ENCODE measurements at places on chromosomes 7 and 10.
A peak's percentile ranks its signal among the peaks of the same experiment; 100 is the strongest.

GRCh38 chr10:27241010-27241651 is 534 bp upstream of the ACBD5 start:
- DNase-seq, result peak; percentile 53

- DNase-seq, result no peak
These were observed 99.7 kb upstream of the IFRD1 start for GRCh38 chr7:112350585-112350984.

DNA sequence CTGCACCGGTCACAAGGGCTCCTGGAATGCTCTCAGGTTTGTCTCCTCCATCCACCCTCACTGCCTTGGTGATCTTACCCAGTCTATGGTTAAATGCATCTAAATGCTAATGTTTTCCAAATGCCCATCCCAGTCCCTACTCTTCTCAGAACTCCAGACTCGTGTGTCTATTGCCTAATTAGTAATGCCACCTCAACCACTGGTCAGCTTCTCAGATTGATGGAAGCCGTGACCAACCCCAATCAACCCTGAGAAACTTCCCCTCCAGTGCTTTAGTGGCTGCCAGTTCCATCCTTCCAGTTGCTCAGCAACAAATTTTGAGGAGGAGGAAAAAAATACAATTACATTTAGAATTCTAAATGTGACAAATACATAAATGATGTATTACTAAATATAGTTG is 18.6 kb downstream of the NUDCD3 start:
- no peak for DNase-seq

DNA sequence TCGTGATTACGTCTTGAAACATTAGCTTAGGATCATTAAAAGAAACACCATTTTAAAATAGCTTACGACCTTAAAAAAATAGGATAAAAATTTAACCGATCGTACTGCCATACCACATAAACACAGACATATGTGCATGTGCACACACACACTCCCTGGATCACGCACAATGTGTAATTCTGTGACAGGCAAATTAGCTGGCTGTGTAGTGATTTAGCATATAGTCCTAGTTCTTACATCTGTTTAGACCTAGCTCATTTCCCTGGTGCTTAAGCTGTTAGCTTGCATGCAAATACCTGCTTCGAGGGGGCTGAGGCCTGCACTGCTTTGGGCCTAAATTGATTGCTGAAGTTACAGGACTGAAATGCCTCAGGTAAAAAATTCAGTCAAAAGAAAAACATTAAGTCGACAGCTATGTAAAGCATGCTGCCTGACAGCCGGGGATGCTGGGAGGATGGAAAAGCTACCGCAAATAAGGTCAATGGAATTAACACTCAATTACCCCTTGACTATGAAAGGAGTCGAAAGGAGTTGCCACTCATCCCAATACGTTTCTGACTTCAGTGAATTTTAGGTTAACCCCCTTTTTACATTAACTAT is 267.1 kb upstream of the FZD8 start:
- no peak for DNase-seq

GRCh38 chr7:15490291-15490690 is 71.5 kb downstream of the AGMO start:
- DNase-seq, result no peak

GRCh38 chr7:114823290-114823689 is 98.6 kb upstream of the MDFIC start:
- DNase-seq, result no peak

DNA sequence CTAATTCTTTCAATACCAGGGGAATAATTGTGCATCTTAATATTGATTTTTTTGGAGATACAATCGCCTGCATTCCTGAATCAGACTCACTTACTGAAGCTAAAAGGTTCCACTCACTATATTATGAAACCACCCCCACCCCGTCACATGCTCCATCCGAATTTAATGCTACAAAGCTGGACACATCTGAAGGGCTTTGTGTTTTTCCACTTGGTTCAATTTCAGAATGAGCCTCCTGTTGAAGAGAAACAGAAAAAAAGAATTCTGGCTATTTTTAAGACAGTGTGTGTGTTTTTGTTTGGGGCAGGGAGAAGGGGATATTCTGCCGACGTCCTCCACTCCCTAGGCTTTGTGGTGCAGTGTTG is 165.5 kb upstream of the TBX20 start:
- no peak for DNase-seq

DNA sequence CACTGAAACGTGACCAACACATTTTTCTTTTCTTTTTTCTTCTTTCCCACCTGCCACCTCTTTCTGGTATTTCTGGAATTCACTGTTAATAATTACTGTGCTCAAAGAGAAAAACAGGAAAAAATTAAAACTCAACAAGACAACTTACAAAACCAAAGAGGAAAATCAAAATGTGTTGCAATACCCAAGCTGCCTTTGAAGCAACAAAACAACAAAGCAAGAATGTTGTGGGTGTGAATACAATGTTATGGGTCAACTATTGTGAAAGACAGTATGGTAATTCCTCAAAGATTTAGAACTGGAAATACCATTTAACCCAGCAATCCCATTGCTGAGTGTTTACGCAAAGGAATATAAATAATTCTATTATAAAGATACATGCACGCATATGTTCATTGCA is 415.1 kb downstream of the GFRA1 start:
- no peak for DNase-seq

GRCh38 chr10:102280397-102281101 is 35.2 kb downstream of the GBF1 start:
- no peak for DNase-seq

DNA sequence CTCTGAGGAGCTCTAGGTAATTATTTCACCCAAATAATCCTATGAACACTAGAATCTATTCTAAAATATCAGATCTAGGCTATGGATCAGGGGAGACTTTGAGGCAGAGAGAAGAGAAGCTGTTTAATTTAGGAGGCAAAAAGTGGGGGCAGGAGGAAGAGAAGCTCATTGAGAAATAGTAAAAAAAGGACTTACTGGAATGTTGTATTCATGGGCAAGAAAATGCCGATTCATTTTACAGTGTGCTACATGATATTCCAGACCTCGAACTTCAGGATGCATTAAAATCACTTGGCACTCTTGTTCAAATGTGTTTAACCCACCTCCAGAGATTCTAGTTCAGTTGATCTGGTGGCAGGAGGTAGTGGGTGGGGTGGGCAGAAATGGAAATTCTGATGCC is 109.5 kb upstream of the ITGB1 start:
- DNase-seq, result no peak

DNA sequence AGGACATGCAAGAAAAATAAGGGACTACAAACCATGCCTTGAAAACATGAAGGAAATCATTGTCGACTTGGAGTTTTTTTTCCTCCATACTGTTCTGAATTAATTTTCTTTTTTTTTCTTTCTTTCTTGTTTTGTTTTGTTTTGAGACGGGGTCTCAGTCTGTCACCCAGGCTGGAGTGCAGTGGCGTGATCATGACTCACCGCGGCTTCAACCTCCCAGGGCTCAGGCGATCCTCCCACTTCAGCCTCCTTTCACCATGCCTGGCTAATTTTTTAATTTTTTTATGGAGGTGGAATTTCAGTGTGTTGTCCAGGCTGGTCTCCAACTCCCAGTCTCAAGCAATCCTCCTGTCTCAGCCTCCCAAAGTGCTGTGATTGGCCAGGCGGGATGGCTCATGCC is 11.6 kb downstream of the UCMA start:
- DNase-seq, result no peak

DNA sequence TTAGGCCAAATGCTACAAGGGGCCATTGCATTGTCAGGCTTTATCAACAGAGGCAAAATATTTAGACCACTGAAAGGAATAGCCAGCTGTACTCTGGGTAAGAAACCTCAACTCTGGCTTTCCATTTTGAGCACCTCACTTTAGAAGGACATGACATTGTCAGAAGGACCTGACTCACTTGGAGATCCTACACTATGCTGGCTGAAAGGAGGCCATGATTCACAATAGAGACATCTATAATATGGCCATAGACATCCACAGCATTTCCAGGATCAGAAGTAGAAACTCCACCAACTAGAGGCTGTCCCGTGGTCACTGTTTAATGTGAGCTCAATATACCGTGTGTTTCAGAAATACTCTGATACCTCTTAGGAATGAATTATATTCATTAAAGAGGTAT is 140.9 kb downstream of the BTAF1 start:
- DNase-seq, result no peak

DNA sequence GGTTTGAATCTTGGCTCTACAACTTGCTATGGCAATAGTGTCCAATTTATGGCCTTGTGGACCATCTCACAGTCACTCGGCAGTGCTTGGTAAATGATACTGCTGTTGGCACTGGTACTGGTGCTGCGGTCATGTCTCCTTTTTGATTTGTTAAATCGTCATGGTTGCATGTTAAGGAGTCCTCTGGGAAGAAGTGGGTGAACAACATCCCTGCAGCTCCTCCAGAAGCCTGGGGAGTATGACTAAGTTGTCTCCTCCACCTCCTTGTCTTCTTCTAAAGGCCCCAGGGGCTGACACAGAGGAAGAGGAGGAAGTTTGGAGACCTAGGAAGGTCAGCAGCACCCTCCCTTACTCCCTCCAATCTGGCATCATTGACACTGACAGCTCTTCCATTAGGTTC is 8.5 kb downstream of the ITPRIP start:
- DNase-seq, result no peak

- no peak for DNase-seq
These were observed 4.1 kb downstream of the FBXO24 start for GRCh38 chr7:100590077-100590737.

DNA sequence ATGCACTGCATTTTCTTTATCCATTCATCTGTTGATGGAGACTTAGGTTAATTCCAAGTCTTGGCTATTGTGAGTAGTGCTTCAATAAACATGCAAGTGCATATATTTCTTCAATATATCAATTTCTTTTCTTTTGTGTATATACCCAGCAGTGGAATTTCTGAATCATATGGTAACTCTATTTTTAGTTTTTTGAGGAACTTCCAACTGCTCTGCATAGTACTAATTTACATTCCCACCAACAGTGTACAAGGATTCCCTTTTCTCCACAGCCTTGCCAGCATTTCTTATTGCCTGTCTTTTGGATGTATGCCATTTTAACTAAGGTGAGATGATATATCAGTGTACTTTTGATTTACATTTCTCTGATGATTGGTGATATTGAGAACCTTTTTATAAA is 145.2 kb downstream of the LYZL1 start:
- no peak for DNase-seq

GRCh38 chr10:99788598-99789256 is 6.3 kb downstream of the ABCC2 start:
- no peak for DNase-seq

DNA sequence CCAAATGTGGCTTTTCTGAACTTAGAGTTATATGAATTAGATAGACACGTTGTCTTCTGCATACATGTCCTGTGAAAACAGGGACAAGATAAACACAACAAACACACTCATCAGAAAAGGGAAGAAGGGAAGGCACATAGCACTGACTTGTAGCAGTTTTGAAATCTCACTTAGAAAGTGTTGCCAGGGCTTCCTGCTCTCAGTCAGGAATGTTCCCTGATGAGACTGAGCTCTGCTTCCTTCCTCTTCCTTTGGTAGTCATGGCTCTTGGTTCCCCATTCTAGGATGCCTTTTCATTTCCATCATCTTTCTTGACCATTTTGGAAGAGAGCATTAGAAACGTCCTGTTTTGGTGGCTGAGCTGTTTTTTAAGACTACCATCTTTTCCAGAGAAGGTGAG is 233.8 kb upstream of the LYZL1 start:
- DNase-seq, result no peak

GRCh38 chr7:46853451-46853850 is 728.5 kb downstream of the TNS3 start:
- no peak for DNase-seq

DNA sequence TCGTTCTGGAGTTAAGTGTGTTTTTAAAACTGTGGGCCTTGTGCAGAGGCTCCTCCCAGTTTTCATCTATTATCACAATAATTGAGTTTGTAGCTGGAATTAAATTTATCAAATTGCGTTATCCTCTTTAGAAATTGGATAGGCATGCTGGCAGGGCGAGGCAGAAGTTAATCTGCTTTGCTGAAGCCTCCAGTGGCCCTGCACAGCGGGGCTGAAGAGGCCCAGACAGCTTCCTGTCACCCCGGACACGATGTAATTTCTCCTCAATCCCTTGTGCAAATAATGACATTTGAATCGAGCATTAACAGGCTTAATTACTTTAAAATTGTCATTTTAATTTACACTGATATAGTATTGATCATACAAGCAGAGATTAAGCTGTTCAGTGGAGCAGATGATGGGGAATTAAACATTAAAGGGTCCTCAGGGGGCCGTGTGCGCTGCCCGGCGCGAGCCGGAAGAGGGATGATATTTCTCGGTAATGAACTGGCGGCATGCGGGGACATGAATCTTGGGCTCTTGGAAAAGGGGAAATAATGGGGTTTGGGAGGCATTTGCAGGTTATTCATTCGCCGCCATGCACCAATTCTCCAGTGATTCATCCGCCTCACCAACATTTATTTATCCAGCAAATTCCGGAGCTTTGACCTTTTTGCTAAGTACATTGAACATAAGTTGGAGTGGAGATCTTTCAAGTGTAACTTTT is 118.5 kb downstream of the NKX6-2 start:
- DNase-seq, result no peak

DNA sequence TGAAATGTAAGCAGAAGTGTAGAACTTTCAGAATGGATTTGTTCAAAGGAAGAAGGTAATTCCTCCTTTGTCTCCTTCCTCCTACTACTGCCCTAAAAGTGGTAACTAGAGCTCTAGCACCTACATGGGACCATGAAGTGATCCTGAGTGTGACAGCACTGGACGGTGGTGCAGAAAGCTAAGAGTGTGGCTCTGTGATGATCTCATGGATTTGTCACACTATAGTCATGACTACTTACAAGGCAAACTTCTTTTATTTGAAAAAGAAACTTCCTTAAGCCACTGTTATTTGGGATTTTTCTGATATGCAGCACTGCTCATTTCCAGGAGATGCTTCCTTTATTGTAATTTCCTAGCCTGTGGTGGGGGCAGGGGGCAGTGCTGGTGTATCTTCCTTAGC is 5.8 kb upstream of the FHIP2A start:
- DNase-seq, result no peak

DNA sequence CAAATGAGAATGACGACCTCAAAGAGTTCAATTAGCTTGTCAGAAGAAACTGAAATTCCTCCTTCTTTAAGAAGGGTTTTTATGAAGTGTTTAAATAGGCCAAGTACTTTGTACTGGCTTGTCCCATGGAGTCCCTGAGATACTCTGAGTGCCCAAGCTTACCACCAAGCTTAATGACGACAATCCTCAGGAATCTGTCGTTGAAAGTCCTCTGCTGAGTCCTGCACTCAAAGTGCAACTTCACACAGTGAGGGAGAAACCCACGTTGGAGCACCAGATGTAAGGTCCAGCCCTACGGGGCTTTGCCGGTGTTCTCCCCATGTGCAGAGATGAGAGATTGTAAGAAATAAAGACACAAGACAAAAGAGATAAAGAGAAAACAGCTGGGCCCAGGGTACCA is 42.8 kb upstream of the AKR1C2 start:
- DNase-seq, result no peak

- DNase-seq, result no peak
These were observed 121.1 kb downstream of the AOAH start for GRCh38 chr7:36602934-36603887.

DNA sequence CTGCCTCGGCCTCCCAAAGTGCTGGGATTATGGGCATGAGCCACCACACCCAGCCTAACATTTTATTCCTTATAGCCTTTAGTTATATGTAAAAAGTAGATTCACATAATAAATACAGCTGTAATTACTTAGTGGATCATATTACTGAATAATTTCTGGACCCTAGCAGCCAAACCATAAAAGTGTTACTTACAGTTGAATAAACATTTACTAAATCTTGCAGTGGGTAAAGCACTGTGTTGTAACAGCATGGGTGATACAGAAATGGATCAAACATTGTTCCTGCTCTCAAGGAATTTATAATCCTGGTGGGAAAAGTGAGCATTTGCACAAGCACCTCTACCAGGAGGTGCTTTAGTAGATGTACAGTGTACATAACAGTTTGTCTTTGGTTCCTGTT is 25.0 kb downstream of the BPGM start:
- DNase-seq, result no peak
